ENCODE measurements at places on chromosomes 13 and 19.
A peak's percentile ranks its signal among the peaks of the same experiment; 100 is the strongest.

DNA sequence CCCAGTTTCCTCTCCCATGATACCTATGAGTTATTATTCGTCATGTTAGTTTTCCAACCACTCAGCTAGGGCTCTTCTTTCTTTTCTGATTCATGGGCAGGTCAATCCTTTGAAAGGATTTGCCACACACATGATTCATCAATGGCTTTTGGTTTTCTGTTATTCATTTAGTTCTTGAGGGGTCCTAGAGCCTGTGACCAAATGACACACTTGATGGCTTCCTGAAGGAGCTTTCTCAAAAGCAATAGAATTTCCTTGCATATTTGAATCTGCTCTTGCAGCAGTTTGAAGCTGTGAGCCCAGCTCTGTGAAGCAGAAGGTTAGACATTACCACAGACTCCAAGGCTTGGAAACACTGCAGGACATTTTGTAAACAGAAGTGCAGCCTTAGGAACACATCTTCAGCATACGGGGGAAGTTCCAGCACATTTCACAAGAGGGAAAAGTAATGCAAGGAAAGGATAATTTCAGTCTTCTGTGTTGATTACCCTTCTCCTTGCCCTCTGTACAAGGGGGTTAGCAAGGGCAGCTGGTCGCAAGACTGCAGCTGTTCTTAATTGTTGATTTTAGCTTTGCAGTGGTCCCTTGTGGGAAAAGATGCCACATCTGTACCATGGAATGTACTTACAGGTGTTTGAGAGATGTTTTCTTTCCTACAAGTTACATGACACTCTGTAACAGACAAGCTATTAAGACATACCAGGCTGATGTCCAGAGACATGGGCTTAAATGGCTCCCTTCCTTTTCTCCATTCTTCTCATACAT lies 338.6 kb downstream of the KCNRG start:
- no peak for DNase-seq

DNA sequence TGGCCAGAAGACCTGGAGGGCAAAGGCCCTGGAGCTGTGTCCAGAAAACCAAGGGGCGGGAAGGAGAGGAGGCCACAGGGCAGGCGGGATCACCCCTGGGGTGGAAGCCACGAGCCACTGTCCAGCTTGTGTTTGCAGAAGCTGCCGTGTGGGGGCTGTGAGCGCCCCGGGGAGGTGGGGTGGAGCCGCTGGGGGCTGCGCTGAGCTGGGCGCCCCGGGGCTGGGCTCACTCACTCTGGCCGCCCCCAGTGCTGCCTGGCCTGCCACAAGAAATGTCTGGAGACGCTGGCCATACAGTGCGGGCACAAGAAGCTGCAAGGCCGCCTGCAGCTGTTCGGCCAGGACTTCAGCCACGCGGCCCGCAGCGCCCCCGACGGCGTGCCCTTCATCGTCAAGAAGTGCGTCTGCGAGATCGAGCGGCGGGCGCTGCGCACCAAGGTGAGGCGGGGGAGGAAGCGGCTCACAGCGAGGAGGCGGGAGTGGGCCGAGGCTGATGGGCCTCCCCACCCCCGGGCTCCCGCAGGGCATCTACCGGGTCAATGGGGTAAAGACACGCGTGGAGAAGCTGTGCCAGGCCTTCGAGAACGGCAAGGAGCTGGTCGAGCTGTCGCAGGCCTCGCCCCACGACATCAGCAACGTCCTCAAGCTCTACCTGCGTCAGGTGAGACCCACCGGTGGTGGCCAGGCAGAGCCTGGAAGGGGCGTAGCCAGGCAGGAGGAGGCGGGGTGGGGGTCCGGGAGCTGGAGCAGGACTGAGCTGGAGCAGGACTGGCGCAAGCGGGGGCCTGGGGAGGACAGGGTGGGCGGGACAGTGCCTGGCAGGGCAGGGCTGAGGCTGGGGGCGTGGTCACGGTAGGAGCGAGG lies 13.6 kb downstream of the POLR2E start:
- DNase-seq, result no peak

DNA sequence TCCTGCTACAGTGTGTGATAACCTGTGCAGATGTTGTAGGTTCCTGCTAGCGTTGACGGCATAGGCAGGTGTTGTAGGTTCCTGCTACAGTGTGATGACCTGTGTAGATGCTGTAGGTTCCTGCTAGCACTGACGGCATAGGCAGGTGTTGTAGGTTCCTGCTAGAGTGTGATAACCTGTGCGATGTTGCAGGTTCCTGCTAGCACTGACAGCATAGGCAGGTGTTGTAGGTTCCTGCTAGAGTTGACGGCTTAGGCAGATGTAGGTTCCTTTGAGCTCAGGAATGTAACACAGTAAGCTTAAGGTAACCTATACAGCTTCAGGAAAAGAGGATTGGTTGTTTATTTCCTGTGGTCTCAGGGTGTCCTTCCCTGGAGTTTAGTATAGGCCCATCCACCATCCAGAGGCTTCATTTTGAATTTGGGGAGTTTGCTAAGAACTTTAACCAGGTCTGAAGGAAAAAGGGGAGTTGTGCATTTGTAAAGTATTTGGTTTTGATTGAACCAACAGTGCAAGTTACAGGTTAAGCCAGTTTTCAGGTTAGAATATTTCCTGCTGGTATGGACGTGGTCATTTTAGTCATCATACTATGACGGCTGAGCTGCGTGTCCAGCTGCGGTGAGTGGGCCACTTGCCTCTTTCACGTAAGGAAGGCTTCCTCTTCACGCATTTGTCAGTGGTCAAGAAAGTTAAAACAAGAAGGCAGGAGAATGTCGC lies 53.8 kb downstream of the ATP11A start:
- DNase-seq, result no peak

GRCh38 chr13:97266332-97266731 lies 44.2 kb downstream of the MBNL2 start:
- no peak for DNase-seq

- DNase-seq, result no peak
Measured at GRCh38 chr13:93881411-93881810, 598.1 kb downstream of the DCT start.

DNA sequence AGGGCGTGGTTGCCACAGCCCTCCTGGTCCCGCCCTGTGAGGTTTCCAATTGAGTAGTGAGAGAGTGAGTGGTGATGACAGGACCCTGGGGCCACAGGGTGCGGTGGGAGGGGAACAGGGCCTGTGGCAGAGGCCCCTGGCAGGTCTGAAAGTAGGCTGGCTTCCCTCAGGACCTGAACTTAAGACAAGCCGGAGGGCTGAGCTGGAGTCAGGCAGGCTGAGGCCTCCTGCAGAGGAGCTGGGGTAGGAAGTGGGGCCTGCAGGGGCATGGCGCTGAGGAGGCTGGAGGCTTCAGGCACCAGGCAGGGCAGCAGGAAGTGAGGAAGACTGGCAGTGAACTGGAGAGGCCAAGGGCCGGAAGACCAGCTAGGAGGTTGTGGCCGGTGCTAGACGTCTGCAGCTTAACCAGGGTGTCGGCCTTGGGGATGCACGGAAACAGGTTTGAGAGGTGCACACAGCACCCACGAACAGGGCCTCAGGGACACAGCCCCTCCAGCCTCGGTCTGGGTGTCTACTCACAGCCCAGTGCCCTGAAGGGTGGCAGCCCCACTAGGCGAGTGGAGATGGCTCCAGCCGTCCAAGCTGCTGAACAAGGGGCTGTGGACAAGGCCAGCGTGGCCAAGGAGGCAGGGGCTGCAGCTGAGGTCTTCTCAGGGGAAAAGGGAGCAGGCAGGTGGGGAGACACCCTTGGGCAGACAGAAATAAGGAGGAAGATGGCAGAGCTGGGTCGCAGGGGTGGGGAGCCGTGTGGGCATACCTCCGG lies 17.8 kb downstream of the POP4 start:
- DNase-seq, result no peak

GRCh38 chr13:97327506-97328221 lies 105.5 kb downstream of the MBNL2 start:
- DNase-seq, result no peak

DNA sequence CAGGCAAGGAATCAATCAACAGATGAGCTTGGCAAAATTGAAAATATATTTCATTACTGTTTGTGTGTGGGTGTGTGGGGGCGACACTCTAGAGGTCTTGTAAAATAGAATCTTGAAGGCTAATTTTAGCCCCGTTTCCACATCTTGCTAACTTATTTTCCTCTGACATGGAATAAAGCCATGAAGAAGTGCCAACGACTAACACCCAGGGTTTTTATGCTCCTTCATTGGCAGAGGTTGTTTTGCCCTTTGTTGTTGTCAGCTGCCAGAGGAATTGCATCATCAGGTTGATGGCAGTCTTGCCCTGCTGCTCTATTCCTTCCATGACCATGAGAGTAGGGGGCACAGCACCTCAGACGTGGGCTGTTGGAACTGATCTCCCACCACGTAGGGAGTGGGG lies 30.6 kb upstream of the FAM216B start:
- DNase-seq, result no peak

GRCh38 chr13:19657872-19658591 lies 24.6 kb downstream of the MPHOSPH8 start:
- no peak for DNase-seq

GRCh38 chr19:51339313-51339686 lies 2.6 kb downstream of the VSIG10L start:
- peak; percentile 54 for DNase-seq

GRCh38 chr13:26052337-26052736 lies 521 bp upstream of the SHISA2 start:
- DNase-seq, result no peak

- no peak for DNase-seq
Measured at GRCh38 chr13:111025310-111025709, 89.8 kb upstream of the ARHGEF7 start.

- DNase-seq, result no peak
Measured at GRCh38 chr19:28397306-28397705, 815.6 kb downstream of the UQCRFS1 start.

DNA sequence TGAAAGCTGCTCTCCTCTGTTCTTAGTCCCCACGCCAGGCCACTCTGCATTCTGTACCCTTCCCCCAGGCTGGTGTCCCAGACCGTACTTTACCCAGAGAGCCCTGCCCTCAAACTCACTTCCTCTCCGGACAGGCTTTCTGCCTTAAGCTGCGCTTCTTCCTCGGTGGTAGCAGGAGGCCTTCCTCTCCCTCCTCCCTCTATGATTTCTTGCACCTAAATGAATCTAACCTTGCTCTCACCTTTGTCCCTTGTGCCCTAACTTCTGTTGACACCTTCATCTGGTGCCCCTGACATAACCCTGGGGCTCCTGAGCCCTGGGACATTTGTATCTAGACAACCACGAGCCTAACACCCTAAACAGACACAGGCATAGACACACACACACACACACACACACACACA lies 29.6 kb upstream of the CEACAM21 start:
- DNase-seq, result no peak
